ENCODE measurements at places on chromosomes 4 and X.
A peak's percentile ranks its signal among the peaks of the same experiment; 100 is the strongest.

GRCh38 chr4:86565651-86566050 is 28.5 kb upstream of the PTPN13 start:
- no peak for DNase-seq

DNA sequence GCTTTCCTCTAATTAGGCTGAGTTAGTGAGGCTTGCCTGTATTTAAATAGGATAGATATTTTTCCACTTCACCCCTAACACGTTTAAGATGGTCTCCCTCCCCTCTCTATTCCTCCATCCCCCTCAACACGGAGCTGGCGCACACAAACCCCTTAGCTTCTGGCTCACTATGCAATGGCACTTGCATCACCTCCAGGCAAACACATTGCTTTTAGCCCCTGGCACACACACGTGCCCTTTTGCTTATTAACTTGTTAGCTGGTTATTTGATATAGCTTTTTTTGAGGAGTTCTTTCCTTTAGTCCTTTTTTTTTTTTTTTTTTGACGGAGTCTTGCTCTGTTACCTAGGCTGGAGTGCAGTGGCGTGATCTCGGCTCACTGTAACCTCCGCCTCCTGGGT is 94.3 kb downstream of the HDAC8 start:
- no peak for DNase-seq

DNA sequence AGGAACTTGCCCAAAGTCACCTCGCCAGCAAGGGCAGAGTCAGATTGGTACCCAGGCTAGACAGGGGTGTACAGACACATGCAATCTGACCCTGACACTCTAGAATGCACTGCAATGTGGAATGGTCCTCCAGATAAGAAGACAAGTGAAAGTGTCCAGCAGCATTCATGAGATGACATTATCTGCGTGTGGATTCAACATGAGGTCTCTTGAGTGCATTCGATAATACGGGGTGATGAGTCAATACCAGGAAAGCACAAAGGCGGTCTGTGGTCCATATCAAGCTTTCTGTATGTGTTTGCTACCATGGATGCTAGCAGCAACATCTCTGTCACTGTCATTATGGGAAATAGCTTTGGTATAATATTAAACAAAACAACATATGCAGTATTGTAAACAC is 6.8 kb upstream of the XAGE3 start:
- DNase-seq: no peak

DNA sequence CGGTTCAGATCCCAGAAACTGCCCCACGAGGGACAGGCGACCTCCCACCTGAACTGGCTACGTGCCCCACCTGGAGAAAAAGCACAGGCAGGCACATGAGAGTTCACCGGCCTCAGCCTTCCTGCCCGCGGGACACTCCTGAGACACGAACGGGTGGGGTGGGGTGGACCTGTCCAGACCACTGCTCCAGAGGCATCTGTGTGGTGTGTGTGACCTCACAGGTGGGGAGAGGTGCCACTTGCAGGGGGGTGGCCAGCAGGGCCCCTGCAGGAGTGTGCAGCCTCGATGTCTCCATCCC is 18.5 kb downstream of the NELFA start:
- DNase-seq: no peak

- DNase-seq: no peak
Observed at GRCh38 chr4:173801876-173802661, 272.0 kb upstream of the HAND2 start.

DNA sequence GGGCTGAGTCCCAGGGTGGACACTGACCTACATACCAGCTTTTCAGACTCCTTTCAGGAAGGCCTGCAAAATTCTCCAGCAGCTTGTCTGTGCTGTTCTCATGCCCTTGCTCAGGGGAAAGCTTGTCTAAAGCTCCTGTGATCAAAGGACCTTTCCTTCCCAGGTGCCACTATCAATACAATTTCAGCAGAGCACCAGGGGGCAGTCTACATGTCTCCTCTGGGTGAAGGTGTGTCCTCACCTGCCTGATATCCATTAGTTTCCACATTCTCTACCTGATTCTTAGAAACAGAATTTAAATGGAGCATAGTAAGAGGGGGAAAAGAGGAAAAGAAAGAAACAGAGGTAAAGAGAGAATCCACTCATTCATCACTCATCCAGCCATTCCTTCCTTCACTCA is 114.2 kb downstream of the PPARGC1A start:
- DNase-seq: no peak

- DNase-seq: no peak
Observed at GRCh38 chr4:152680988-152681603, 1.3 kb upstream of the TMEM154 start.

GRCh38 chr4:174521800-174522182 is 497 bp downstream of the HPGD start:
- peak; percentile 42 for DNase-seq

DNA sequence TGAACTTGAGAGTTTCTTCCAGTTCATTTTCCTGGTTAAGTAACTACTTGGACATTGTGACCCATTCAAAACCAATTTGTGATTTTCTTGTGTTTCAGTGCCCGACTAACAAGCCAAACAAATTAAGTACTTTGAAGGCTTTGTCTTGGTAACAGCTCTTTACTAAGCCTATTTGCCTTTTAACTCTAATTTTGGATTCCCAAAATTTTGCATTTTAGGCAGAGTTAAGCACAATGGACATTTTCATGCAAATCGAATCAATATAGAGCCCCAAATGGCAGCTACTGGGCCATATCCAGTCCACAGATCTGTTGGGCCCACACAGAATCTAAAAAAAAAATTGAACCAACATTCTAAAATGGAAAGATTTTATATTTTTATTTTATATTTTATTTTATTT is 31.4 kb upstream of the CHRNA9 start:
- DNase-seq: no peak
